ENCODE measurements at places on chromosomes 6 and 20. TPM values are rescaled to one million over a fixed set of nuclear protein-coding genes. Genes with fewer than 3 reads are reported as not detected.

OOEP gene
- not detected for total RNA-seq

SPATS1 gene
- not detected for total RNA-seq

EYA4 gene
- total RNA-seq: 1.0 TPM

GABBR1 gene
- 33.5 TPM for total RNA-seq

ARFGEF3 gene
- 2.6 TPM for total RNA-seq

MACROD2 gene
- 3.8 TPM for total RNA-seq

HCRTR2 gene
- total RNA-seq: not detected

MLN gene
- total RNA-seq: not detected

Data from mesenteric fat pad (tissue), 1 donor.